ENCODE measurements at places on chromosomes 1 and 21. TPM values are rescaled to one million over a fixed set of nuclear protein-coding genes. Genes with fewer than 3 reads are reported as not detected.

Gene PADI3
- not detected for total RNA-seq

DNA sequence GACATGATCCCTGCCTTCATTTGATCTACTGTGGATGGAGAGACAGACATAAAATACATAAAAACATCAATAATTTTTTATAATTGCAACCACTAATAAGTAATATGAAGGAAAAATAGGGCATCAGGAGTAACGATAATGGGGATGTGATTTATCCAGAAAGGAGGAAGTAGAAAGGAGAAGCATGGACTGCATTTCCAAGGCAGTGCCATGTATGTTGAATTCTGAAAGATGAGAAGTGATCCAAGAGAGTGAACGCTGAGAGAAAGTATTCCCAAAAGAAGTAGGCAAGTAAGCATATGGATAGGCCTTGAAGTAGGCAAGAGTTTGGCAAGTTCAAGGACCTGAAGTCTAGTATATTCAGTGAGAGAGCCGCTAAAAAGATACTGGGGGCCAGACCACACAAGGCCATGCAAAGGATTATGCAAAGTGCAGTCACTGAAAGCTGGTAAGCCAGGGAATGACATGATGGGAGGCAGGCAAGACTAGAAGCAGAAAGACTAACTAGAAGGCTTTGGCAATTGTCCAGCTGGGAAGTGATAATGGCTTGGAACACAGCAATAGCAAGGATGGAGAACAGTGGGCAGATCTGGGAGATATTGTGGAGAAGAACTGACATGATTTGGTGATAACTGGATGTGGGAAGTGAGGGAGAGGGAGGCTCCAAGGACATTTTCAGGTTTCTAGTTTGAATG is 85.9 kb downstream of the TM2D1 start:
- H3K4me3 ChIP-seq = no peak overlapping the region
- H3K4me1 ChIP-seq = peaks cover 14% of the 10 kb centered on the region
- H3K27ac ChIP-seq = peak overlapping the region; percentile 78
- no peaks in the 10 kb centered on the region for H3K36me3 ChIP-seq
- H3K27me3 ChIP-seq = no peaks in the 10 kb centered on the region
- no peak for DNase-seq

DNA sequence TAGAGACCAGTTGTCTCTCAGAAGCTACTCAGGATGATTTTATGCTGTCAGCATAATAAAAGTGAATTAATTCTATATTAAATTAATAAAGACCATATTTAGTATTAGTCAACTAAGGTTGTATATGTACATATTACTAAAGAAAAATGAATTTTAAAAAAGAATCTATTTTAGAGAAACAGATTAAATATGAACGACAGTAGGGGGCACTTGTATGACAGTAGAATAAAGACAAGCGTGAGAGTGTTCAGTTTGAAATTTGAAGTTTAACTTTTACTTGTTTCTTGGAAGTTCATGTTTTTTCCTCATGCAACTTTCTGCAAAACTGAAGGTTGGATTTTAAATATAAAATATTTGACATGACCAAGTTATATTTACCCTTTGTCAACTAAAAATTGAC is 67.9 kb upstream of the MACF1 start:
- no peaks in the 10 kb centered on the region for H3K27me3 ChIP-seq
- no peak overlapping the region for H3K4me3 ChIP-seq
- H3K36me3 ChIP-seq = no peaks in the 10 kb centered on the region

Gene VPS72
- 42.6 TPM for total RNA-seq

Gene PKNOX1
- total RNA-seq = 14.9 TPM

Gene FCAMR
- total RNA-seq = not detected

- no peak overlapping the region for H3K27ac ChIP-seq
- no peaks in the 10 kb centered on the region for H3K36me3 ChIP-seq
- no peaks in the 10 kb centered on the region for H3K4me1 ChIP-seq
- DNase-seq = no peak
- no peaks in the 10 kb centered on the region for H3K27me3 ChIP-seq
Observed at GRCh38 chr1:213397638-213398037, 346.6 kb downstream of the RPS6KC1 start.

Gene CD1B
- total RNA-seq = 0.61 TPM

DNA sequence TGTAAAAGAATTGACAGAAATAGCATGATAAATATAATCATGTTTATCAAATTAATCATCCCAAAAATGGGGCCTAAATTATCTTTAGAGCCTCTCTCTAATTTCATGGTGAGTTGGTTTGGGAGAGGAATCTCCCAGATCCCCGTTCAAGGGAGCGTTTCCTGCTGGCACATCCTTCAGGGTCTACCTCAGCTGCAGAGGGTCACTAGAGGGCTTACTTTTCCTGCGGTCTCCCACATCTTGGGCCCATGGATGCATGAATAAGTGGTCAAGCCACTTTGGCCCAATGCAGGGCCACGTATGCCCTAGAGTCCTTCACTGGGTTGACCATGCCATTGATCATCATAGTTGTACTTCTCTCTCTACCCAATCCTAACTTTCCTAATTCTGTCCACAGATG is 164.1 kb downstream of the USP25 start:
- no peaks in the 10 kb centered on the region for H3K36me3 ChIP-seq
- H3K27me3 ChIP-seq = no peaks in the 10 kb centered on the region
- H3K27ac ChIP-seq = no peak overlapping the region
- no peak for DNase-seq

- peaks cover 7% of the 10 kb centered on the region for H3K4me1 ChIP-seq
- H3K27ac ChIP-seq = peak overlapping the region; percentile 5
- H3K36me3 ChIP-seq = no peaks in the 10 kb centered on the region
Observed at GRCh38 chr1:168636642-168637111, 60.3 kb downstream of the XCL1 start.

GRCh38 chr1:210262167-210262896 is 29.7 kb downstream of the SERTAD4 start:
- no peaks in the 10 kb centered on the region for H3K27me3 ChIP-seq
- no peak overlapping the region for H3K27ac ChIP-seq
- DNase-seq = no peak
- H3K4me1 ChIP-seq = no peaks in the 10 kb centered on the region

Gene ETV3L
- not detected for total RNA-seq

Gene ZNF695
- not detected for total RNA-seq

Gene CHRM3
- total RNA-seq = 5.4 TPM

All from upper lobe of right lung (tissue), 1 donor.